ENCODE measurements at places on chromosomes 4 and X.

DNA sequence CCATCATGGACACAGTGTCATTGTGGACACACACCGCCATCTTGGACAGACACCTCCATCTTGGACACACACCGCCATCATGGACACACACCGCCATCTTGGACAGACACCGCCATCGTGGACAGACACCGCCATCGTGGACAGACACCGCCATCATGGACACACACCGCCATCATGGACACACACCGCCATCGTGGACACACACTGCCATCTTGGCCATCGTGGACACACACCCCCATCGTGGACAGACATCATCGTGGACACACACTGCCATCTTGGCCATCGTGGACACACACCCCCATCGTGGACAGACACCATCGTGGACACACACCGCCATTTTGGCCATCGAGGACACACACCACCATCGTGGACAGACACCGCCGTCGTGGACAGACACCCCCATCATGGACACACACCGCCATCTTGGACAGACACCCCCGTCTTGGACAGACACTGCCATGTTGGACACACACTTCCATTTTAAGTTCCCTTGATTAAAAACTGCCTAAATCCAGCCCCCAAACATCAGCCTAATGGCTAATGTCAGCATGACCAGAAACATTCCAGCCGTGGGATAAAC lies 9.1 kb downstream of the ASMTL start:
- no peak for DNase-seq

GRCh38 chr4:141782205-141782604 lies 145.8 kb downstream of the IL15 start:
- DNase-seq = no peak

DNA sequence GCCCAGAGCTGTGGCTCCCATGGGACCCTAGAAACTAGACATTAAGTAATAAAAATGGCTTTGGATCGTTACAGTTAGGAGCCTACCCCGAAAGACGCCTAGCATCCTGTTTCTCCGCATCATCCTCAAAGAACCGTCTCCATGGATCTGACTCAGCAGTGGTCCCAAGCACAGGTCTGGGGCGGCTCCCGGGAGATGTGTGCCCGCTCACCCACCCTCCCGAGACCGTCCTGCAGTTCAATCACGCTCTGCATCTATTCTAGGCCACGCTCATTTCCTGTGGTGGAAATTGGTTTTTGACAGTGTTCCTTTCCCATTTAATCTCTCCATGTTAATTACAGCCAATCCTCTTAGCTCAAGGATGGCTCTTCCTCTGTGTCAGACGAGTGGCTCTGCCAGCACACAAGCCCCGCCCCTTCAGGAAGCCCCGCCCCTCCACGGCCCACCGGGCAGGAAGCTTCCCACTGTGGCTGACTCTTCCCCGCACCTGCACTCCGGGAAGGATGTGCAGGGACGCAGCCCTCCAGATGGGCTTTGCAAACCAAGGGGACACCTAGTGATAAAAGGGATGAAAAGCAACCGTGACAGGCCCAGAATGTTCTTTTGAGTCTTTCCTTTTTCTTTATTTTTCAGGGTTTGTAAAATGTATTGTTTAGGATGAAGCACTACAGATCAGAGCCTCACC lies 34.5 kb upstream of the HELT start:
- DNase-seq = peak; percentile 4

DNA sequence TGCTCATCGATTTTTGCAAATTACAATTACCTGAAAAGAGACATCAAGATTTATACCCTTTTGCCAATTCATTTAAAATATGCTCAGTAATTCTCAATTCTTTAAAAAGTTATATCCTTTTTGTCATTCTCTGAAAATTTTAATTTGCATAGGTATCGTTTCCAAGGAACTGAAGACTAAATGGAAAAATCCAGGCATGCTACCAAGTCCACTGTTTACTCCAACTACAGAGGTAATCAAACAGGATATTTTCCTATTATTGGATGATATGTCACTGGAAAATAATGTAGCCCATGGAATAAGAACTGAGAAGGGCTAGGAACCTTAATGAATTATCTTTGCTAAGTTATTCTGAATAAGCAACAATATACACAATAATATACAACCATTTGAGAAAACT lies 132.7 kb downstream of the THOC2 start:
- DNase-seq = no peak
